Spinal cord (tissue), 10 donors: ENCODE measurements at places on chromosomes 4 and X. TPM values are rescaled to one million over a fixed set of nuclear protein-coding genes. Genes with fewer than 3 reads are reported as not detected.

Gene STBD1
- 0.94 TPM for total RNA-seq

- no peak for DNase-seq
Observed at GRCh38 chrX:71872542-71873458, 37.8 kb upstream of the NHSL2 start.

DNA sequence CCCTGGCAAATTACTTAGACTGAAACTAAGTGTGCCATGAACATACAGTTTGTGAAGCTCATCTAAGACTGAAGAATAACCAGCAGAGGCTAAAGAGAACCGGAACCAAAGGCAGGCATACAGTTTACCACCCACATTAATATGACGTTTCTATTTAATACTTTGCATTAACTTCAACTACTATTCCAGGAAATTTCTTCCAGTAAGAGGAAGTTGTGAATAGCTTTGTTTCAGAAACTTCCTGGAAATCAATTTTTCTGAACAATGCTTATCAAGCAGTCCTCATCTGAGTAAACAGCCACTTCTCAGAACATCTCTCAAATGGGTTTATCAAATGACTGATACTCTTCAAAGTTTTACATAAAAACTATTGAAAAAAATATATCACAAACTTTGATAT is 252.7 kb downstream of the OPHN1 start:
- DNase-seq: no peak

GRCh38 chr4:81218206-81218605 is 3.2 kb upstream of the PRKG2 start:
- no peak for DNase-seq

DNA sequence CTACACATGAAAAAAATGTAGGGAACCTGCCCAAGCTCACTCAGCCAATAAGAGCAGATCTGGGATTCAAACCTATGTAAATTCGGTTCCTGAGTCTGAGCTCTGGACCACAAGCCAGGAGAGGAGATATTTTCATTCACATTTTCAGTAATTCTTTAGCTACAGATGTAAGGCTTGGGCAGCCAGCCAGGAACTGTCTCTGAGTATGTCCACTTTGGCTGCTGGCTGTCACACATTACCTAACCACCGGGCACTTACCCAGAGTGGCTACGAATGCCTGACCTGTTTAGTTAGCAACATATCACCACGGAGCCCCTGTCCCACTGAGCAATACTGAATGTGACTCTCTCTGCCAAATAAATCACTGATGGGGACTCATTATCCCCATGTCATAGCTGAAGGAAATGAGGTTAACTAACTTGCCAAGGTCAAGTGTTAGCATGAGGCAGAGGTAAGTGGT is 15.3 kb downstream of the USP46 start:
- peak; percentile 71 for DNase-seq
